MCF 10A (cell line): ENCODE measurements at places on chromosomes 6 and 20.

GRCh38 chr6:5472571-5472970 is 211.3 kb downstream of the FARS2 start:
- no peak for DNase-seq

DNA sequence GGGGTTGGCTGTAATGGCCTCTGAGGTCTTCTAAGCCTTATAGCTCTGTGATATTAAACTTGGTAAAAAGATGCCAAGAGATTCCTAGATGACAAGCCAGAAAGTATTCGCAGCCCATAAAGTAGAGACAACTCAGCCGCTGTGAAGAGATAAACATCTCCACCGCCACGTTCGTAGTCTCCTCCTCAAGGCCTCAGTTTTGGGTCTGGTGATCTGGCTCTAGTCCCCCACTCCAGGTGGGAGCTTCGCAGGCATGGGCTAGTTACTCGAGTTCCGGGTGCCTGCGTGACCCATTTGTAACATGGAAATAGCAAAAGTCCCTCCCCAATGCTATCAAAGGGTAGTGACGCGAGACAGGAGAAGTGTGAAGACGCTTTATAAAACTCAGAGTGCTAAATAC is 28.3 kb upstream of the AFDN start:
- no peak for DNase-seq

GRCh38 chr20:49710971-49711666 is 2.6 kb downstream of the B4GALT5 start:
- DNase-seq = no peak

GRCh38 chr6:100257793-100258395 is 206.8 kb downstream of the SIM1 start:
- peak; percentile 45 for DNase-seq

GRCh38 chr6:17883665-17884497 is 103.6 kb downstream of the KIF13A start:
- DNase-seq = no peak

DNA sequence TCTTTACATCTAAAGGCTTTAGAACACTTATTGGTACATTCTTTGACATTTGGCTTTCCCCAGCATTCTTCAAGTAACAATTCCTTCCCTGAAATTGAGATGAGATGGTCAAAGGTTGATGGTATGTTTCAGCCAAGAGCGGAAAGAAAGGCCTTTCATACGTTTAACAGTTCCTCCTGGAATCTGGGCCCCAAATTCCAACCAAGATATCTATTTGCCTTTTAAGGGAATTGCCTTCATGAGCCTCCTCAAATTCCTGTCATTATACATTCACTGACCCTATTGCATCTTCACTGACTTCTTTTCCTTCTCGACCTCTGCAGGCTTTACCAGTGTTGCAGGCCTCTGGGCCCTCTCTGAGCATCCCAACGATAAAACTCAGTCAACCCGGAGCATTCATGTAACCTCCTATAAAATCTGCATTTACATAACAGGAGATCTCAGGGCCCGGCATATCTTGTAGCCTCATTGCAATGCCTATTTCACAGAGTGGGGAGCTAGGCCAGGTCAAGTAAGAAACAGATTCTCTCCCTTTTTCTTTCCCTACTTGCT is 18.3 kb upstream of the WFDC9 start:
- no peak for DNase-seq
